ENCODE measurements at places on chromosomes 3 and 15.

DNA sequence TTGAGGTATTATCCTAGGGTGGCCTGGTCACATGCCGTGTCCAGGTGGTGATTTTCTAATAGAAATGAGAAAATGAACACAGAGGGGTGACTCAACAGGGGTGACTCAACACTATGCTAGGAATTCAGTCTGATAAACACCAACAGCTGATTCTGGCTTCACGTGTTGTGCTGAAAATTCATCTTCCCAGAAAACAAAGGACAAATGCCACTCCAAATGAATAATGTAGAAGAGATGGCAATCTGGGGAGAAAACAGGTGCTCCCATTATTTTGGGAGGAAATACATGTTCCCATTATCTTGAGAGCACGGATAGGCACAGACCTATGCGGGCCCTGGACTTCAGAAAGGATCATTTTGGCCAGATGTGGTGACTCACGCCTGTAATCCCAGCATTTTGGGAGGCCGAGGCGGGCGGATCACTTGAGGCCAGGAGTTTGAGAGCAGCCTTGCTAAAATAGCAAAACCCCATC, 101.2 kb upstream of the MEX3B start:
- no peaks in the 10 kb centered on the region for H3K4me1 ChIP-seq
- no peak for DNase-seq
- H3K27ac ChIP-seq = no peak overlapping the region
- no peak overlapping the region for H3K4me3 ChIP-seq
- no peaks in the 10 kb centered on the region for H3K27me3 ChIP-seq

DNA sequence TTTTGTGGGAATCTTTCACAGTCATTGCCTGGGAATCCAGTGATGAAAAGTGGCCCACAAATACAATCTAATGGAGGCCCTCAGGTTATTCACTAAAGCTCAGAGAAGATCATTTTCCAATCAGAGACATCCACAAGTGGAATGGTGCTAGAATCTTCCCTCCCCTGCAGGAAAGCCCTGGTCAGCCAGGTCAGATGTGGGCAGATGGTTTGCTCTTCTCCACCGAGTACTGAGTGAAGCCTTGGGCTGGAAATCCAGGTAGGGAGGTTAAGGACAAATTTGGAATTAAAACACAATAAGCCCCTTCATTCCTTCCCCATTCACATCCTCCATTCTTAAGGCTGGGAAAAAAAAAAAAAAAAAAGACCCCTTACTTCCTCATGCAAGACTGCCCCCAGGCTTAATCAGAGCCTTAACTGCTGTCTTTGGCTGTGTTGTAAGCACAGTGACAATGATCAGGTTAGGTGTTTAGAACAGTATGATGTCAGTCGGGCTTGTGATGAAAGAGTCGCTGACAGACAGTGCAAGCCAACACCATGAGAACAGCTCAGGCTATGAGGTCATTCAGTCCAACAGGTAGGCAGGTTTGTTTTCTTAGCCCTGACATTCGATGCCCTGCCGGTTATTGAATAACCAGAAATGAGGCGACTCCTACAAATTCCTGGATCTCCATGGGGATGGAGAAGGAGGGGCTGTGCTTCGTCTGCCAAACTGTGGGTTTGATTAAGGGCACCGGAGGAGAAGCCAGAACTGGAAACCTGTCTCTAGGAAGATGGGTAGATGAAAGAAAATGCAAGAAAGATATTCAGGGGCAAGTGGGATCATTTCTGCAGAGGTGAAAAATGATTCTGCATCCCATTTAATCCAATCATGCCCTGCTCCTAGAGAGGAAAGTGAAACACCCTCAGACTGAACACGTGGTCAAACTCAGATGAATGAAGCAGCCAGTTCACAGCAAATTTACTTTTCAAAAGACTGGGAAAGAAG, 23.5 kb upstream of the HES1 start:
- peak overlapping the region; percentile 60 for H3K27ac ChIP-seq
- no peaks in the 10 kb centered on the region for H3K36me3 ChIP-seq
- no peaks in the 10 kb centered on the region for H3K27me3 ChIP-seq
- no peak overlapping the region for H3K4me3 ChIP-seq
- peak; percentile 87 for DNase-seq

DNA sequence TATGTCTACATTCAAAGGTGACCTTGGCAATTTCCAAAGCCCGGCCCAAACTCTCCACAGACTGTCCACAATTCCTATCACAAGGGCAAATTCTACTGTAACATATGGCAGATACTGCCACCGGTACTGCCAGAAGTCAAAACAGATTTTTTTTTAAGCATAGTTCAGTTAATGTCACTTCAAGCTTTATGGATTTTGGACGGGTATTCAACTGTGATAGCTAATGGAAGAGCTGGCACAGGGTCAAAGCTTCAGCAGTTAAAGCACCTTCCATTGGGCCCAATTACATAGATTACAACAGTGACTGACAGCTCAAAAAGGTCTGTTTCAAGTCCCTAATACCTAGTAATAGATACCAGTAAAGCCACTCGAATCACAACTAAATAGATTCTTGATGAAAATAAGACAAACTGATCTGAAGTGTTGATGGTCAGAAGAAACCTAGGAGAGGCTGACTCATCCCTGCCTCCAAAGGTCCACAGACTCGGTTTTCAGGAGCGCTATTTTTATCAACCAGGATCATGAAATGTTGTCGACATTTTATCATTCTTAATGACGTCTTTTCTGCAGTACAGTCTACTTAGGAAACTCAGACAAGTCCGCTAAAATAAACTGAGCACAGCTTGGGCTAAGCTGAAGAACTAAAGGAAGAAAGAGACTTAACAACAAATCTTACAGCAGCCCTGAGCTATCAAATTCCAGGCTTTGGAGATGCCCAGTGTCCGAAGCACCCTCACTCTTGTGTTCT, 38.7 kb downstream of the ANXA2 start:
- no peaks in the 10 kb centered on the region for H3K27me3 ChIP-seq
- H3K4me1 ChIP-seq = peaks cover 6% of the 10 kb centered on the region
- H3K36me3 ChIP-seq = peaks cover 2% of the 10 kb centered on the region
- no peak overlapping the region for H3K27ac ChIP-seq

GRCh38 chr15:33163816-33164215, 30.7 kb downstream of the FMN1 start:
- H3K36me3 ChIP-seq = no peaks in the 10 kb centered on the region
- no peak overlapping the region for H3K4me3 ChIP-seq

GRCh38 chr3:49462222-49462621, 7.8 kb upstream of the DAG1 start:
- no peaks in the 10 kb centered on the region for H3K27me3 ChIP-seq
- no peaks in the 10 kb centered on the region for H3K36me3 ChIP-seq
- H3K27ac ChIP-seq = no peak overlapping the region
- H3K4me1 ChIP-seq = peaks cover 10% of the 10 kb centered on the region
- H3K4me3 ChIP-seq = no peak overlapping the region

DNA sequence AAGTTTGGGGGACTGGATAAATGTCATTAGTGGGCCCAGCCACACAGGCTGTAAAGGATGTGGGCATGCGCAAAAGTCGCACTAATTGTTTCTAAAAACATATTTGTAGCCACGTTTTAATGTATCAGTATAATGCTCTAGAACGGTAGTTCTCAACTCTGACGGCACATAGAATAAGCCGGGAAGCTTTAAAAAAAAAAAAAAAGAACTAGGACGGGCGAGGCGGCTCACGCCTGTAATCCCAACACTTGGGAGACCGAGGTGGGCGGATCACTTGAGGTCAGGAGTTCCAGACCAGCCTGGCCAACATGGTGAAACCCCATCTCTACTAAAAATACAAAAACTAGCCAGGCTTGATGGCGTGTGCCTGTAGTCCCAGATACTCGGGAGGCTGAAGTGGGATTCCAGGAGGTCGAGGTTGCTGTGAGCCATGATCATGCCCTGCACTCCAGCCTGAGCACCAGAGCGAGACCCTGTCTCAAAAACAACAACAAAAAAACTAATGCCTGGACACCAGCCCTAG, 618 bp upstream of the MON1A start:
- peak overlapping the region; percentile 76 for H3K4me3 ChIP-seq
- H3K36me3 ChIP-seq = no peaks in the 10 kb centered on the region
- no peak for DNase-seq
- H3K27ac ChIP-seq = peak overlapping the region; percentile 77

DNA sequence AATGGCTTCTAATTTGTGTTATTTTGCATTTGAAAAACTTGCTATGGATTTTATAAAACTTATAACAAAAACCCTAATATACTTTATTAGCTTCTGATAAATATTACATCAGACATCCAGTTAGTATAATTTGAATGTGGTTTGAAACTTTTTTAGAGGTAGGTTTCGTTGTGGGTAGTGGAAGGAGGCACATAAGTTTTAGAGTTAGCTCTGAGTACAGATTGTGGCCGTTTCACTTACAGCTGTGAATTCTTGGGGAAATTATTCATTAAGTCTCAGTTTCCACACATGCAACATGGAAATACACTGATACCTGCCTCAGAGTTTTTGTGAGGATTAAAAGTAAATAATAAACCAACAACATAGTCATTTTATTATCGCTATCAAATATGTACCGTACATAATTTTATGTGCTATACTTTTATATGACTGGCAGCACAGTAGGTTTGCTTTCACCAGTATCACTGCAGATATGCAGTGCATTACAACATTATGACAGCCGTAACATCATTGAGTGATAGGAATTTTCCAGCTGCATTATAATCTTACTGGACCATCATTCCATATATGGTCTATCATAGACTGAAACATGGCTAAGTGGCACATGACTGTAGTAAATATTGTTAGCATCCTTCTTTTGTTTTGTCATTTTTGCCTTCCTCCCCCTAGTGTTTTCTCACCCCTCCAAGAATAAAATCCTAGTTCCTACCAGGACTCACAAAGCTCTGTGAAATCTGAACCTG, 175.6 kb downstream of the AKAP13 start:
- H3K36me3 ChIP-seq = no peaks in the 10 kb centered on the region
- no peaks in the 10 kb centered on the region for H3K4me1 ChIP-seq
- no peak for DNase-seq
- no peak overlapping the region for H3K27ac ChIP-seq
- no peaks in the 10 kb centered on the region for H3K27me3 ChIP-seq
- no peak overlapping the region for H3K4me3 ChIP-seq

DNA sequence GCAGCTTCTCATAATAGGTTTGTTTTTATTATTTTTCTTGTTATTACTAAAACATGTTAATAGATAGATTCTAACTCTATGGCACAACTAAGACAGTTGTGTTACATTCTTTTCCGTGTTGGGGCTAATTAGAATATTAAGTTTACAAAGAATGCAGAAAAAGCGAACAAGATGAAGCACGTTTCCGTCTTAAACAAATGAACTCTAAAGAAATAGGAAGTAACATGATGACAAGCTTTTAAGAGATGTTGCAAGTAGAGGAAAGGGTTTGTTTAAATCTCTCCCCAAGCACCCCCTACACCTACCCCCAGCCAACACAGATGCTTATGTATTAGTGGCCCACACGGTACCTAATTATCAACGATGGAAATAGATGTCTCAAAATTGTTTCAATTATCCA, 207.1 kb downstream of the TP63 start:
- DNase-seq = no peak
- H3K36me3 ChIP-seq = no peaks in the 10 kb centered on the region
- H3K4me1 ChIP-seq = no peaks in the 10 kb centered on the region
- no peak overlapping the region for H3K27ac ChIP-seq

GRCh38 chr15:88695101-88695500, 56.3 kb downstream of the ISG20 start:
- no peak overlapping the region for H3K27ac ChIP-seq
- H3K4me3 ChIP-seq = no peak overlapping the region
- no peaks in the 10 kb centered on the region for H3K4me1 ChIP-seq

GRCh38 chr3:106392915-106393314, 524.1 kb upstream of the CBLB start:
- no peak overlapping the region for H3K27ac ChIP-seq
- H3K36me3 ChIP-seq = no peaks in the 10 kb centered on the region
- no peaks in the 10 kb centered on the region for H3K27me3 ChIP-seq
- no peaks in the 10 kb centered on the region for H3K4me1 ChIP-seq
- no peak for DNase-seq

DNA sequence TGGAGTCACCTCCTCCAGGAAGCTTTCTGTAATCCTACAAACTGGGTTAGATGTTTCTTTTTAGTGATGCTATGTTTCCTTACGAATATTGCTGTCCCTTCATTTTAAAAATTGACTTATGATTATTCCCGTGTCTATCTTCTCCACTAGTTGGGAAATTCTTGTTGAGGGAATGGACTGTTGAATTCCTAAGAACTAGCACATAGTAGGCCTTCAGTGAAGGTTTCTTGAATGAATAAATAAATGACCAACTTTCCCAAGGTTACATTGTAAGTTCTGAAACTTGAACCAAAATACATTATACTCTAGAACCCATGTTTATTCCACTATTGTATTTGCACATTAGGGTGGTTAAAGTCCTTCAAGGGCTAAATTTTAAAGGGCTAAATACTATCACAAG, 812 bp upstream of the IL20RB start:
- no peak overlapping the region for H3K4me3 ChIP-seq
- no peak overlapping the region for H3K27ac ChIP-seq
- DNase-seq = no peak
- H3K4me1 ChIP-seq = peaks cover 11% of the 10 kb centered on the region
- no peaks in the 10 kb centered on the region for H3K27me3 ChIP-seq

DNA sequence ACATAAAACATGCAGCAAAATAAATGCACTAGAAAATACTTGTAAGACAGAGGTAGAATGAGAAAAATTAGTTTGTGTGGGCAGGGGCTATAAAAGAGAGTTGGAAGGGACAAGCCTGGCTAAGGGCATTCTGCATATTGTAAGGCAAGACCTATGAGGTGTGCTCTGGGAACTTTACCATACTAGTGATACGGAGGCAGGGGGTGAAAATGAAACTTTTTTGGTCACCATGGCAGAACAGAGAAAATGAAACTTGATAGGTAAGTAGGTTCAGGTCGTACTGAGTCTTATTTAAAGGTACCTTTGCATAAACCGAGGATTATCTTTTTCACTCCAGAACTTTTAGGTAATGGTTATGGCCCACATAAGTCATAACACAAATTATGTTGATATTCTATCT, 74.7 kb upstream of the ACKR4 start:
- no peak overlapping the region for H3K27ac ChIP-seq
- no peaks in the 10 kb centered on the region for H3K4me1 ChIP-seq
- no peaks in the 10 kb centered on the region for H3K36me3 ChIP-seq
- DNase-seq = no peak

- DNase-seq = no peak
- H3K4me1 ChIP-seq = no peaks in the 10 kb centered on the region
- no peaks in the 10 kb centered on the region for H3K27me3 ChIP-seq
- no peak overlapping the region for H3K27ac ChIP-seq
Measured at GRCh38 chr15:36896949-36897348, 203.4 kb downstream of the MEIS2 start.

GRCh38 chr3:4751502-4752101, 227.6 kb upstream of the BHLHE40 start:
- H3K4me1 ChIP-seq = peaks cover 20% of the 10 kb centered on the region
- peak overlapping the region; percentile 47 for H3K27ac ChIP-seq
- DNase-seq = no peak
- no peak overlapping the region for H3K4me3 ChIP-seq
- H3K36me3 ChIP-seq = no peaks in the 10 kb centered on the region

DNA sequence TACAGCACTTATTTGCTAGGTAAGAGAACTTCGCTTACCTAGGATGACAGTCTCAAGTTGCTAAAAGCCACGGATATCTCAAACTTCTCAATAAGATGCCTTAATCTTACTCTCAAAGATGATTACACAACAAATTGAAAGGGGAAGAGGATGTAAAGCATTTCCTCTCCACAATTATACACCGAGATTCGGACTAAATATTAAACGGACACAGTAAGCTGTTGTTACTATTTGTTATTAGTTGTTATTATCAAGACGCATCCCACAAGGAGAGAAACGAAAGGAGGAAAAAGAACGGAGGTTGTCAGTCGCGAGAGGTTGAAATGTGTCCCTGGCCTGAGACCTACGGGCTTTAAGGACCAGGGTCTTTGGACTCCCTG, 660 bp downstream of the ZNF106 start:
- no peaks in the 10 kb centered on the region for H3K36me3 ChIP-seq
- H3K27ac ChIP-seq = peak overlapping the region; percentile 93
- DNase-seq = no peak
- no peaks in the 10 kb centered on the region for H3K27me3 ChIP-seq
- peak overlapping the region; percentile 81 for H3K4me3 ChIP-seq

Data from colonic mucosa (tissue), 4 donors.